ENCODE measurements at places on chromosomes 3 and 15.

DNA sequence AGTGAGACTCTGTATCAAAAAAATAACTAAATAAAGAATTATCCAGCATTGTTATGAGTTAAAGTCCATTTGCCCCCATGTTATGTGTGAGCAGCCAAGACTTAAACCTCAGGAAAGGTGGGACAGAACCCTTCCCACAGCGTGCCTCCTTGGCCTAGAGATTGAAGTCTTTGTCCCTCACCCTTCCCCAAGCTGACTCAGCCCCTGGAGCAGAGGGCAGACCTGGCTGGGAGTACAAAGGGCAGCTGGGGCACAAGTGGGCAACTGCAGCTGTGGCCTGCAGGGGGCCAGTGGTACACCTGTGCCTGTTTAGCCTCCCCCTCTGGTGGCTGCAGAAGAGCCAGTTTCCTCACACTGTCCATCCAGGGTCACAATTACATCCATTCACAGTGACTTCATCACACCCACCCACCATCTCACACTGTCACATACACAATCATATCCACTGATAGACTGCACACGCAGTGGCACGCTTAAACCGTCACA lies 940 bp upstream of the ACY1 start:
- DNase-seq = peak; percentile 78

DNA sequence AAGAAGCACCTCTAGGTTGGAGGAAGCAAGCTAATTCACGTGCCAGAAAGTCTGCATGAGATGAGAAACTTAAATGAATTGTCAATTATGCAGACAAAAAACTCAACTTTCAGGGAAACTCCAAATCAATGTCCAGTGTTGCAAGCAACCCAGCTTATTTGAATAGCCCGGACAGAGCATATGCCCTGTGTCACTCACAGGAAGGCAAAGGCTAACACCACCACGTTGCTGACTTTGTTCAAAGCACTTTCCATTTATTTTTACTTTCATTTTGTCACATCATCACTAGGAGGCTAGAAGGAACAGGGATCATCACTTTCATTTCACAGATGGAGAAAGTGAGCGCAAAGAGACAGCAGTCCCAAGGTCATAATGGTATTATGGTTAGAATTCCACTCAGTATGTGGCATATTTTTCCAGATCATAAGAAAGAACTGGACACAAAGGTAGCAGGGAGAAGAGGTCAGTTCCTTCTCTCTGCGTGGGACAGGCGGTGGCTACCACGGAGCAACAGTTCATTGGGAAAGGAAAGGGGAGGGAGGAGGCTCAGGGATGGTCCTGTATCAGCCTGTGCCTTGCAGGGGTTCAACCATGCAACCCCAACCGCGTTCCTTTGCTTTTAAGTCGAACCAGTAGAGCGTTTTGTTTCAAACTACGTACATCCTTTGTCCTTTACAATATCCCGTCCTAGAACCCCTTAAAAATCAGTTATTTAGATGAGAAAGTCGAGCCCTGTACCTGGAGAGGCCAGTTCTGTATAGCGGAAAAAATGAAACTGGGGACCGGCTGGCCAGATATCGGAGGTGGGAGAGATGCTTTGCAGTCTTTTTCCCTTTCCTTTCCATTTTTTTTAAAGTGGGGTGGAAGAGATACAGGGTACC lies 1.1 kb downstream of the HEG1 start:
- peak; percentile 68 for DNase-seq

- no peak for DNase-seq
These were observed 440.6 kb downstream of the MCTP2 start for GRCh38 chr15:94671858-94672532.

- peak; percentile 21 for DNase-seq
These were observed 40.0 kb downstream of the FMN1 start for GRCh38 chr15:33154351-33155166.

Data from ACHN (cell line).